ENCODE measurements at places on chromosomes 2 and 18.
A peak's percentile ranks its signal among the peaks of the same experiment; 100 is the strongest.

GRCh38 chr18:27314996-27315395 lies 129.9 kb upstream of the CHST9 start:
- DNase-seq: no peak

- peak; percentile 74 for DNase-seq
Measured at GRCh38 chr2:95115418-95115817, 6.2 kb downstream of the MRPS5 start.

DNA sequence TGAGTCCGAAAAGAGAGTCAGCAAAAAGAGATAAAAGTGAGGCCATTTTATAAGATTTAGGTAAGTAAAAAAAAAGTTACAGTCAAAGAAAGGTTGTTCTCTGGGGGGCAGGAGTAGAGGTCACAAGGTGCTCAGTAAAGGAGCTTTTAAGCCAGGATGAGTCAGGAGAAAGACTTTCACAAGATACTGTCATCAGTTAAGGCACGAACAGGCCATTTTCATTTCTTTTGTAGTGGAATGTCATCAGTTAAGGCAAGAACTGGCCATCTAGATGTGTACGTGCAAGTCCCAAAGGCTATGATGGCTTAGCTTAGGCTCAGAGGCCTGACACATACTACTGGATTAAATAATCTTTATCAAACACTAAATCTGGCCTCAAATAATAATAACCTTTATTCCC lies 1207.3 kb upstream of the FAM98A start:
- DNase-seq: no peak

DNA sequence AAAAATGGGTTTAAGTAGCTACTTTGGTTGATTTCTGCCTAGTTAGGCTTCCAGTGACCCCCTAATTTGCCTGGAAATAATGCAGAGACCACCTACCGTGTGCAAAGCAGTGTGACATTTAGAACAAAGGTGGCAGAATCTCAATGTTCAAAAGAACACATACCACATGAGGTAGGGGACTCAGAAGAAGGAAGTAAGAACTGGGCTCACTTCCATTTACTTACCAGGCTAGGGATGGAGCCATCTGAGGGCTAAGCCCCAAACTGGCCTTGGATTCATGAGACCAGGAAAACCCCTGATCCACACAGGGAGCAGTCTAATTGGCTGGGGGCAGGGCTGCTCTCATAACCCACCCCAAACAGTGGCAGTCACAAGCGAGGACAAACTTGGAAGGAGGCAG lies 190.7 kb downstream of the NCKAP5 start:
- no peak for DNase-seq

DNA sequence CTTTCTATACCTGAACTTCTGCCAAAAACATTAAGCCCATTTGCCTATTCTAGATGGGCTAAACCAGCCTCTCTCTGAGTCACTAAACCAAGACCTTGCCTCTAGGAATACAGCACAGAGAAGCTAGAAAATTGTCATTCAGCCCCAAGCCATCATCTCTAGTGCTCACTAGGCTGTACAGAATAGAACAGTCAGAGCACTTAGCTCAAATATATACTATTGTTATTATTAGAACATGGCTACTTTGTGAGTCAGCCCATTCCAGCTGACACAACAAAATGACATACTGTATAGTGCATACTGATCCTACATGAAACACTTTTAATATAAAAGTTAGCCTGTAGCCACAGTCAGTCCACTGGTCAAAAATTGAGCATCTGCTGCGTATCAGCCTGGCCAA lies 418.8 kb downstream of the NRXN1 start:
- peak; percentile 69 for DNase-seq

GRCh38 chr2:70214953-70215549 lies 24.2 kb upstream of the C2orf42 start:
- DNase-seq: peak; percentile 80

DNA sequence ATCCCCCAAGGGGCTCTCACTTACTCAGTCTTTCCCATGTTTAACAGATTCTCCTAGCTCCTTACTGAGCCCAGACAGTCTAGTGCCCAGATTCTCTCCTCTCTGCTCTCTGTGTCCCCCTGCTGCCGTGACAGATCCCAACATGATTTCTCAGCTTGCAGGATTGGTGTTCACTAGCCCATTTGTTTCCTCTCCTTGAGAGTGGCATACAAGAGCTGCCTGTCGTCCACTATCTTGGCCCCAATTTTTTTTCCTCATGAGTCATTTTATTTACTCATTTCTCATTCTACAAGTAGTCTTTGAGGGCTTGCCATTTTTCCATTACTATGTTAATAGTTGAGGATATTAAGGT lies 199.9 kb upstream of the FN1 start:
- DNase-seq: peak; percentile 59

DNA sequence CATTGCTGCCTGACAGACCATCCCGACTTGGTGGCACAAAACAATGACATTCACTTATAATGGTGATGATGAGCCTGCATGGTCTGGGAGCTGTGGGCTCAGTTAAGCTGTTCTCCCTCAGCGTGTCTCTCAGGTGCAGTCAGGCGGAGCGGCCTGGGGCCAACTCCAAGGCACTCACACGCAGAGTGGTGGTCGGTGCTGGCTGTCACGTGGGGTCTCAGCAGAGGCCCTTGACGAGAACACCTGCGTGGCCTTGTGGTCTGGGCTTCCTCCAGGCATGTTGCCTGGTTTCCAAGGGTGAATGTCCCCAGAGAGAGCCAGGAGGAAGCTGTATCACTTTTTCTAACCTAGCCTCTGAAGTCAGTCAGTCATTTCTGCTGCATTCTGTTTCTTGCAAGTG lies 29.8 kb downstream of the ARMC9 start:
- DNase-seq: no peak

- DNase-seq: peak; percentile 71
Measured at GRCh38 chr2:43318791-43319190, 92.4 kb upstream of the ZFP36L2 start.

DNA sequence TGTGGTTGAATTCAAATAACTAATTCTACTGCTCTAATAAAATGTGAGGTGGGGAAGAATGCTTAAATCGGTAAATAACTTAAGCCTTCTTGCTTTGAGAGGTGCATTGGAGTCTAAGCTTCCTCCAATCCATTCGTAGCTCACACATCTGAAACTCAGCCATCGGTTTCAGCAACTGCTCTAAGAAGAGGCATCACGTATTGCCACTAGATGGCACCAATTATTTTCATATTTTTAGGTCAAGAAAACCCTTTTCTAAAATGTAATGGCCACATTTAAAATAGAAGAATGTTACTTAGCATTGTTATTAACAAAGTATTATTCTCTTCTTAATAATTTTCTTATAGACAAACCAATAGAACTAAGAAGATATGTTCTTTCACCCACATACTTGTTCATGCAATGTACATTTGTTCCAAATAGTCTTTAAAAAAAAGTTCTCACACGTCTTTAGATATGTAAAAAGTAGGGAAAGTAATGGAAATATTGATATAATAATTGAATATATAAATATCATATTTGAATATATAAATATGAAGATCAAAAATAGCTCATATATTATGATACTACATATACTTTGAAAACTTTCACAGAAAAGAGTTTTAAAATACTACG lies 229.8 kb downstream of the CCDC178 start:
- peak; percentile 29 for DNase-seq

GRCh38 chr2:119025013-119025412 lies 83.0 kb downstream of the MARCO start:
- no peak for DNase-seq

GRCh38 chr2:222806526-222807137 lies 54.2 kb upstream of the ACSL3 start:
- DNase-seq: no peak

DNA sequence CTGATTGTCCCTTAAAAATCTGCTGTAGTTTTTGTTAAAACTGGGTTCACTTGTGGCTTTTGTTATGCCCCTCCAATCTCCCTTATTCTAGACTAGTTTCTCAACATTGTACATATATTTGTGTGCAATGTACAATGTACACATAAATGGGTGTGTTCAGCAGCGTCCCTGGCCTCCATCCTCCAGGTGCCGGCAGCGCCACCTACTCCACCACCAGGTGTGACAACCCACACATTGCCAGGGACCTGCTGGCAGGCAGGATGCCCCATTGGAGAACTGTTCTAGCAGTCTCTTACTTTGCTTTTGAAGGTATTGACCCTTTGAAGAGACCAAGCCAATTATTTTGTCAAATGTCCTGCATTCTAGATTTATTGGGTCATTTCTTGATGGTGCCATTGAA lies 75.4 kb downstream of the SH3RF3 start:
- no peak for DNase-seq

GRCh38 chr2:16623031-16623430 lies 42.6 kb downstream of the CYRIA start:
- DNase-seq: peak; percentile 97

DNA sequence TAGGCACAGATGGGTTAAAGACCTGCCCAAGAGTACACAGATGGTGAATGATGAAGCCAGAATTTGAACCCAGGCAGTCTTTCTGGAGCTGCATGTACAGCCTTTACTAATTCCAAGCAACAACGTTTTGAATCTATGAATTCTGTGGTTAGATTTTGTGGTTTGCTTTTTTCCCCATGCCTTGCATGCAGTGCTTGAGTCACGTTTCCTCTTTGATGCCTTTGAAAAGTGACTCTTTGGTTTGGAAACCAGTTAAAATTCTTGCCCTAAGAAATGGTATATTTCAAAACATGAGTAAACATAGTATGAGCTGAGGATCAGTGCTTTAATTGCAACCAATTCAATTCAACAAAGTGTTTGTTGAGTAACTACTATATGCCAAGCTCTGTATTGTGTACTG lies 48.2 kb upstream of the PPM1B start:
- peak; percentile 88 for DNase-seq

- peak; percentile 77 for DNase-seq
Measured at GRCh38 chr2:128584296-128584890, 265.7 kb upstream of the HS6ST1 start.

GRCh38 chr2:25158096-25158852 lies 10.1 kb downstream of the POMC start:
- DNase-seq: no peak

DNA sequence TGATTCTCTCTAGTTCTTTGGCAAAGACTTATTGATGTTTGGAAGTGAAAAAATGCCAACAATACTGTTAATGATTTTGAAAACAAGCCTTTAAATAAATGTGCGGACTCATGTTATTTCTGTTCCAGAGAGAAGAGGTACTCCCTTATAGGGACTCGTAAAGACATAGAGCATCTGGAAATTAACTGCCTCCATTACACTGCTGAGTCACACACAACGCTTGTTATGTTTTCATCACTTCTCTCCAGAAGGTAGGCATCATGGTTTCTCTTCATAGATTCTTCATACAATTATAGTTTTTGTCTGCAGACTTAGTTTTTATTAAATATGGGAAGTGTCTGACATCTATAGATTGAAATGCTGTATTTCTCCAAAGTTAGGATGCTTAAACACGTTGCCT lies 302.5 kb upstream of the EPC2 start:
- no peak for DNase-seq

DNA sequence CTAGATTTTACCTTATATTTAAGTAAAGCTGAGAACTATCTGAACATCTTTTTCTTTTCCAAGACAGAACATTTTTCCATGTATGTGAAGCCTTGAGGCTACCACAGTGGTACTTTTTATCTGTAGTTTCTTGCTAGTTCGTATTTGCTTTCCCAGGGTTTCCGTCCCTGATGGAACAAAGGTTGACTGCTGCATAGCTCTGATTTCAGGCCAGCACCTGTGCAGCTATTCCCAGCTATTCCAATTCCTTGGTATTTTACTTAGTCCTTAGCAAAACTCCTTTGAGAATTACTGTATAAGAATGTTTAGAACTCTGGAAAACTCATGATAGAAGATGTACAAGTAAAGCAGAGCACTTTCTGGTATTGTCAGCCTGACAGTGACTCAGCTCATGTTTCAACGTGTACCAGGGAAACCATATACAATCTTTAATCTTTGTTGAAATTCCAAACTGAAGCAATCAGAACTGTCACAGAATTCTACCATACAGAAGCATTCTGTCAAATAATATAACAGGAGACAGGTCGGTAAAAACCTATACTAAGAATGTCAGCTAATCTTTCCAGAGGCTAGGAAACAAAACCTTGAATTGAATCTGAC lies 162.2 kb downstream of the PKP4 start:
- no peak for DNase-seq

DNA sequence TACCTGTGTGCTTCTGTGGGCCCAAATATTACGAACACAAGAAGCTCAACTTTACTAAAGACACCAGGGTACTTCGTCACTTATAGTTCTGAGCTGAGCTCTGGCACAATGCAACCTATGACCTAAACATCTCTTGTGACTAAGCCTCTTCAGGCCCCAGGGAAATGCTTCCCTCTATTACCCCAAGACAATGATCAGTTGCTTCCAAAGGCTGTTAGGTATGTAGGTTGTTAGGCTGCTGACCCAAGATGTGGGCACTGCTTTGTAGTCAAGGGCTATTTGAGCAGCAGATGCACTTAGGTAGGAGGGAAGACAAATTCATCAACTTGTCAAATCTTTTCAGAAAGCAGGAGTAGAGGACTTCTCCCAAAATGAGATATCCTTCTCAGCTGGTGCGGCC lies 640.1 kb downstream of the EPHA4 start:
- DNase-seq: no peak

- DNase-seq: no peak
Measured at GRCh38 chr2:130744287-130745117, 10.8 kb upstream of the AMER3 start.

- no peak for DNase-seq
Measured at GRCh38 chr2:30255466-30256408, 24.4 kb downstream of the LBH start.

DNA sequence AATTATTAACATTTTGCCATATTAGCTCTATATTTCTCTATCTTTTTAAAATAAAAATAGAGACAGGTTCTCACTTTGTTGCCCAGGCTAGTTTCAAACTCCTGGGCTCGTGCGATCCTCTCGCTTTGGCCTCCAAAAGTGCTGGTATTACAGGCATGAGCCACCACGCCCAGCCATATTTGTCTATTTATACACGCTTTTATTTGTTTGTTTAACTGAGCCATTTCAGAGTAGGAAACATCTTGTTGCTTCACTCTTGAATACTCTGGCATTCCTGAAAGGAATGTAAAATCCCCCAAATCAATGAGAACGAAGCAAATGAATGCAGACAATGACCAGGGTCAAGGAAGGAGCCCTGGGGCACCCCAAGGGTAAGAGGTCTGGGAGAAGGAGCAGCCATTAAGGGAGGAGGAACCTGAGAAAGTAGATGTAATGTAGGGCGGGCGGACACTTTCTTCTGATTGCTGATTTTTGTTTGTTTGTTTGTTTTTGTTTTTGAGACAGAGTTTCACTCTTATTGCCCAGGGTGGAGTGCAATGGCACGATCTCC lies 31.7 kb upstream of the RAB1A start:
- no peak for DNase-seq

DNA sequence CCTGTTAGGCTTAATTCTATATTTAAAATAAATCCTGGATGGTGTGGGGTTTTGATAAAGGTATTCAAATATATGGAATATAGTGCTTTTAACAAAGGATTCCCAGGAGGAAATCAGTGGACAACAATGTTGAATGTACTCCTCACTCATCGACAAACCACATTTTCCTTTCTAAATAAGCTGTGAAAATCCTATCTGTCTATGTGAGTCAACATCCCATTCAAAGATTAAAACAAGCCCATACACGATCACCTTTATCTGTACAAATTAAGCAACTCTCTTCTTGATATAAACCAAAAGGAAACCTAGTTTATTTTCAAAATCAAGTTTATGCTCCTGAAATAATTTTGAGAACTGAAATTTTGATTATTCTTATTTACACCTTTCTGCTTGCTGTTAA lies 153.4 kb downstream of the ERBB4 start:
- peak; percentile 25 for DNase-seq
